ENCODE measurements at places on chromosomes 1 and 21.
A peak's percentile ranks its signal among the peaks of the same experiment; 100 is the strongest.

GRCh38 chr1:62732331-62732730, 44.1 kb upstream of the DOCK7 start:
- DNase-seq: no peak

- DNase-seq: no peak
These were observed 70.9 kb upstream of the ETS2 start for GRCh38 chr21:38734646-38735365.

DNA sequence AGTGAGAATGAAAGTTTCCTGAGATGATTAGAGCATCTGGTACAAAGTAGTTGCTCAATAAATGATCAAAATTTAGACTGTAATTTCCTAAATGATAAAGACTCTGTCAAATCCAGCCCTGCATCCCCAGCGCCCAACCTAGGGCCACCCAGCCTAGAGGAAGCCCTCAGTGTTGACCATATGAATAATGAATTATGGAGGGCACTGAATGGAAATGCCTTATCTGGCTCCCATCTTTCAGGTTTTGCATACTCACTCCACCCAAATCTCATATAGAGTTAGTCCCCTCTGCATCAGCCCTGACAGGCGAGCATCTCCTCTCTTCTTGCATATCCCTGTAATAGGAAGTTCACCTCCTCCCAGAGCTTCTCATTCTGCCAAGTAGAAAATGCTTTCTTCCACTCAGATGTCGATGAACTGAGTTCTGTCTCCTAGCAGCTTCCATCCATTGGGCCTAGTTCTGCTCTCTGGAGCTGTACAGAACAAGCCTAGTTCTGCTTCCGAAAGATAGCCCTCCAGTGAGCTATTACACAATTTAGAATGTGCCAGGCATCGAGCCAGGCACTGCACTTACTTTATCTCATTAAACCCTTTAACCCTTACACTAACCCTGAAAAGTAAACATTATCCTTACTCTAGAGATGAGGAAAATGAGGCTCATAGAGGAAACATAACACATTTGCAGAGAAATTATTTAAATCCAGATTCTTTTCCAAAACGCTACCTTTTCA, 20.9 kb downstream of the COA7 start:
- no peak for DNase-seq

GRCh38 chr1:185409763-185410528, 92.9 kb upstream of the IVNS1ABP start:
- DNase-seq: no peak

GRCh38 chr1:116556289-116557006, 14.4 kb downstream of the CD58 start:
- DNase-seq: peak; percentile 71

- DNase-seq: no peak
These were observed 107.0 kb downstream of the NAV1 start for GRCh38 chr1:201645956-201646355.

DNA sequence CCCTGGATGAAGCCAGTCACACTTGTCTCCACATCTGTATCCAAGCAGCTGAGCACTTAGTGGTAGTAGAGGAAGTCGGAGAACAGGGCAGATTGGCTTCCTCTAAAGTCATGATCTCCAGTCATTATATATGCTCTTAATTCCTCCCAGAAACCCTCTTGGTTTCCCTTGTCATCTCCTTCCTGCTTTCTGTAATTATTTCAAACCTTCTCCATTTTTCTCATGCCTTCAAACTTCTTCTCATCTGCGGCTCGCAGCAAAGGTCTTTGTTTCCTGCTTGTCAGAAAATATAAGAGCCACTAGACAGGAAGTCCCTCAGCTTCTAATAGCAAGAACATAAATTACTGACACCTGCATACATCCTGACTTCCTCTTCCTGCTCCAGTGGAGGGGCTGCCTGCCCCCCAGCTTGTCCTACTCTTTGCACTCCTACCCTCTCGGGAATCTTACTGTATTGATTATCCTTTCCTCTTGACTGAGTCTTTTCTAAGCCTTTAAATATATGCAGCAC, 124.6 kb upstream of the NGF start:
- DNase-seq: no peak

All from activated T-cell treated with anti-CD3 and anti-CD28 coated beads for 48 hours (primary cell).